ENCODE measurements at places on chromosomes 3 and 15.
A peak's percentile ranks its signal among the peaks of the same experiment; 100 is the strongest.

GRCh38 chr15:100705065-100705464, 102.7 kb downstream of the ASB7 start:
- no peak for DNase-seq

DNA sequence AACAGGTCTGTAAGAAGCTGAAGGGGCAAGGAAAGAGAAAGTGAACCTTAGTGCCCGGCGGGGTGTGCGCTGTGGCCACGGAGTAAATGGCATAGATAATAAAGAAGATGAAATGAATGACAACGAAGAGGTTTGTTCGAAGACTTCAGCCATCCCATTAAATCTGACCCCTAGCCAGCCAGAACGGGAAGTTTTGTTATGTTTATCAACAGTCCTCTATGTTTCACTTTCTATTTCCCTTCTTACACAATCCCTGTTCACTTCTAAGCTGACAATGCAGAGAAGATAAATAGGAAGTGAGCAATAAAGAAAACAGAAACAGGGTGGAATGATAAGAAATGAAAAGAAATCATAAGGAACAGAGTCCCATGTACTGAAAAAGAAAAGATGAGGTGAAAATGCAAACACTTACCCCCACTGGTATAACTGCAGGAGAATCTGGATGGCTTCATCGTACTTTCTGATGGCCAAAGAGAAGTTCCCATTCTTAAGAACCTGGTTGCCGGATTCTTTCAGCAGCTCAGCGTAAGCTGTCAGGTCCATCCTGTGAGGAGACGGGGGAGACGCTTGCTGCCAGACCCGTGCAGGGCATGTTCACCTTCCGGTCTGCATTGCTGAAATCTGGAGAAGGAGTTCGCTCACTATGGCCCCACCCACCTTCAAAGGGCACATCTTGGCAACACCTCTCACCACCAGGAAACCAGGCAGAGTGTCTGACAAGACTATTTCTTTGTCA, 36.8 kb downstream of the TRANK1 start:
- peak; percentile 58 for DNase-seq

DNA sequence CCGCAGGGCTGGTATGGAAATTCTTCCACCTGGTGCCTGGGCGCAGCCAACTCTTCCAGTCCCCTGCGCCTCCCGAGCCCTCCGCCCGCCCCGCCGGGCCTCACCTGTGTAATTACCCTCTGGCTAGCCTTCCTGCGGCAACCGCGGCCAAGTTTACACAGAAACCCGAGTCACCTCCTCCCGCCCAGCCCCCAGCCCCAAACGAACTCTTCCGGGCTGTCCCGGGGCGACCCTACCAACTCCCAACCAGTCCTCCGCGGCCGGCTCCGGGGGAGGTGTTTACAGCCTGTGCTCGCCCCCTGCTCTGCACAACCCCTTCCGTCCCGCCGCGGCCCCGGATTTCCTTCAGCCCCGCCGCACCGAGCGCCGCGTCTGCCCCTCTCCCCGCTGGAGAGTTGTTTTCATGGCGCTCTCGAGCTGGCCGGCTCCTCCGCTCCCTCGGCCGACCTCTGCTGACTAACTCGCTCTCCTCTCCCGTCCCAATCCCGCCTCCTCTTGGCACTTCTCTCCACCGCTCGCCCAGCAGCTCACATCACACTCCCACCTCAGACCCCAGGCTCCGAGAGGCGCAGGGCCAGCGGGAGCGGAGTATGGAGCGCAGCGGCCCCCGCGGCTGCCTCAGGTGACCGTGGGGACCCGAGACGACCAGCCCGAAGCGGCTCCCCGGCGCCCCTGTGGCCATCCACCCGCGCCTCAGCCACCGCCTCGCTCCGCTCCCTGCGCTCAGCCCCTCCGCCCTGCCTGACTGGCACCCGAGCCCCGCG, 538 bp downstream of the ATOSA start:
- DNase-seq = peak; percentile 68

DNA sequence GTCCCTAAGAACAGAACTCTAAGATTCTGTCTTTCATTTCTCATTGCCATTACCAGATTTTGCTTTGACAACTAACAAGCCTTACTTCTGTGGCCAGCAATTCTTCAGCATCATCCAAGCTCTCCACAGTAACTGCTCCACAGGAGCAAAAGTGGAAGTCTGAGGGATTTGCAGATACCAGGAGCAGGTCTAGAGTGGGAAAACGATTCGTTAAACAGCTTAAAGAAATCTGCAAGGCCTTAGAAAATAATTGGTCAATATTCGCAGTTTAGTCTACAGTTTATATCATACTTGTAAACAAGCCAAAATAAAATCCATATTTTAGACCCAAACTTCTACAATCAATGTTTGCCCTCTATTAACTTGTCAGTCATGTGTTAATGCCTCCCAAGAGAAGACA, 24.1 kb downstream of the MYH15 start:
- no peak for DNase-seq

GRCh38 chr3:53051929-53052328, 6.1 kb upstream of the SFMBT1 start:
- no peak for DNase-seq

GRCh38 chr15:75450307-75451201, 936 bp downstream of the SIN3A start:
- peak; percentile 98 for DNase-seq

DNA sequence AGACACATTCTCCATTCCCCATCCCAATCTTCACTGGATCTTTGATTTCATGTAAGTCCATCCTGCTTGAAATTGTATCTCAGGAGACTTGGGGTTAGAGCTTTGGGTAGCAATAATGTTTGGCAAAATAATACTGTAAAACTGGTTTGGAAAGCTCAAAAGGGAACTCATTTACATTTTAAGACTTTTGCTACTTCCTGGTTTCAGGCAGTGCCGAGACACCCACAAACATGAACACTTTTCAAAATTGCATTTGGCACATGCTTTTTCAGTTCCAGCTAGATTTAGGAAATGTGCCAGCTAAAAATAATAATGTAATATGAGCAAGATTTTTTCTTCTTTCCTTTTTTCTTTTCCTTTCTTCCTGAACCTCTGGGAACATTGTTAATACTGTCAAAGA, 145.7 kb upstream of the CBLB start:
- no peak for DNase-seq

- DNase-seq = no peak
Measured at GRCh38 chr15:58669108-58669507, 80.4 kb downstream of the ADAM10 start.

- DNase-seq = no peak
Measured at GRCh38 chr3:134815519-134815918, 20.5 kb downstream of the EPHB1 start.

- no peak for DNase-seq
Measured at GRCh38 chr3:178479860-178480259, 56.4 kb upstream of the KCNMB2 start.

- DNase-seq = peak; percentile 12
Measured at GRCh38 chr3:151875759-151876158, 2.3 kb downstream of the SUCNR1 start.

GRCh38 chr3:36525115-36525801, 145.0 kb downstream of the STAC start:
- no peak for DNase-seq

DNA sequence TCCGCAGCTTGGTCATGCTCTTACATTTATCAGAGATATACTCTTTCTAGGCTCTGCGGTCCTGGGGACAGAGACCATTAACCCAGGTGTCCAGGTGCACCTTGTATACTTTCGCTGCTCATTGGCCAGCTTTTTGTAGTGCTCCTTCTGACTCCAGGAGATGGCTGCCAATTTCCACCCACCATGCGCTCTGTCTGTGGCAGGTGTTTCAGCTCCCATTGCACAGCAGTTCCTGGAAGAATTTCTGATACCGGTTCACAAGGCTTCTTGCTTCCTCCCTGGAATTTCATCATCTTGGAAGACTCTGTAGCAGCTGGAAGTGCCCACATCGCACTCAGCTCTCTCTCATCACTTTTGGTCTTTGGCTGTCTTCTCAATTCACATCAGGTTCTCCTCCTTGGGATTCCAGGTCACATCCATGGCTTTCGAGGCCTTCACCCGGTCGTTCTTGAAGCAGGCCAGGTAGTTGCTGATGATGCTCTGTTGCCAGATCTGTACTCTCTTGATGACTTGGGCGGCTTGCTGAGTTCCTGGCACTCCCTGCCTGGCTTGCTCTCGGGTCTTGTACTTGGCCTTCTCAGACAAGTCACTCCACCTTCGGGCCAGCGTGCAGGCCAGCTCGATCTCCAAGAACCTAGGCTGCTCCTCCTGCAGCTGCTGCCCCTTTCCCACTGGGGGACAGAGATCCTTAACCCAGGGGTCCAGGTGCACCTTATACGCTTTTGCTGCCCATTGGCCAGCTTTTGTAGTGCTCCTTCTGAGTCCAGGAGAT, 41.1 kb upstream of the ARL8B start:
- no peak for DNase-seq
